ENCODE measurements at places on chromosomes 11 and 22.

GRCh38 chr11:36196411-36196998 is 92.7 kb downstream of the COMMD9 start:
- no peak for DNase-seq

- DNase-seq, result no peak
Measured at GRCh38 chr11:37572491-37573171, 974.6 kb upstream of the RAG2 start.

GRCh38 chr11:65504674-65505465 is 6.0 kb downstream of the MALAT1 start:
- no peak for DNase-seq

- no peak for DNase-seq
Measured at GRCh38 chr11:45704635-45705034, 39.2 kb upstream of the CHST1 start.

DNA sequence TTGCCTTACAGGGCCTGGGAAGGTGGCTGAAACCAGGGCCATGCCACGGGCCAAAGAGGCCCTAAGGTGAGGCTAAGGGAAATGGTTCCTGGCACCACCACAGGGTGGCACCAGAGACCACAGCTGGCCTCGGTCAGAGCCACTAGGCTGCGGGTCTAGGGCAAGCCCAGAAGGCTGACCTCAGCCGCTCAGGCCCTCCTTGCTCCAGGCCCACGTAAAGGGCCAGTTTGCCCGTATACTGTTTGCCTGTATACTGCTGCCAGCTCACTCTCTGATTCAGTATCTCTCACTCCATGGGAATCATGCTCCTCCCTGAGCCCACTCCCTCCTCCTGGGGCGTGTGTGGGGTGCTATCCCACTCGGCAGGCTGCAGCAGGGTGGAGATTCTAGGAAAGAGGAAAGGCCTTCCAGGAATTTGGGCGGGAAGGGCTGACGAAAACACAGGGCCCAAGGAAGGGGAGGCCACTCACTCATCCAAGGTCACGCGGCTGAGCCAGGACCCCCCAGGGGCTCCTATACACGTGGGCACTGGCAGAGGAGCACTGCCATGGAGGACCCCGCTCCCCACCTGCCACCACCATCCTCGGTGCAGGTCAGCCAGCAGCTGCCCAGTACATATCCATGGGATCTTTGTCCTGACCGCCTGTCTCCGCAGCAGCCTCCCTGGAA is 62.4 kb downstream of the NECTIN1 start:
- DNase-seq, result peak; percentile 10

GRCh38 chr11:15882876-15883454 is 473.4 kb downstream of the SOX6 start:
- DNase-seq, result no peak

- no peak for DNase-seq
Measured at GRCh38 chr22:34501366-34501965, 564.5 kb upstream of the ISX start.

GRCh38 chr11:128942817-128943427 is at the start of gene TP53AIP1:
Gene TP53AIP1, minus strand, starts transcription at chr11:128942871. Its CDS starts 5,053 bp downstream, at chr11:128937818.
- DNase-seq, result no peak

DNA sequence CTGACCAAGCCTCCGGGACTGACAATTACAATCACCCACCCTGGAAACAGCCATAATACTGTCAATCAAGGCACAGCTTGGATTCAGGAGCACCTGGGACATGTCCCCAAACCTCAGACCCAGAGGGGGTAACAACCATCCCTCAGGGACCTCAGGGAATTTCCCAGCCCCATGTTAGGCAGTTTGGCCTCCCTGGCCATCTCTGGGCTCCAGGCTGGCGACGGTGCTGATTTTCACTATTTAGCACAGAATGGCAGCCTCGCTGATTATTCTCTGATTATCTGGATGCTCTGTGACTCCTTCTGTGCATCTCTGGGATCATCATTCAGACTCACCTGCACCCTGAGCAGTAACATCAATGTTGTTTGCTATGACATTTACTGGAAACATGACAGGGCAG is 45.8 kb upstream of the VPREB1 start:
- no peak for DNase-seq

GRCh38 chr11:79198898-79199250 is 242.0 kb downstream of the TENM4 start:
- no peak for DNase-seq

GRCh38 chr11:113814181-113814580 is 34.6 kb downstream of the CLDN25 start:
- DNase-seq, result no peak
